Progenitor cell of endocrine pancreas (in vitro differentiated cells): ENCODE measurements at places on chromosomes 12 and 14.

DNA sequence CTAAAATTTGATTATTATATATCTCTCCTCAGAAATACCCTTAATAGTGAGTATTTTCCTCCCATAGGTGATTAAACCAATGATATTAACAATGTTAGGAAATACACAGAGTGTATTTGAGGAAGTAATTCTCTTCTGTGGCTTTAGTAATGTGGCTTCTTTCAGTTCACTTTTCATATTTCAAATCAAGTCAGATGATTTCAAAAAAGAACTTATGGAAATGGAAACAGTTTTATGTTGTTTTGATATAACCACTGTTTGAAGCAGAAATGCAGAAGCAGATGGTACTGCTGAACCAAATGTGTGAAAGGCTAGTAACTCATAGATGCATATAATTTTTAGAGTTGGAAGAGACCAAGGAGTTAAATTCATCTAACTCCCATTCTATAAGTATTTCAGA, 1.9 kb upstream of the GPR33 start:
- H3K27me3 ChIP-seq = no peaks in the 10 kb centered on the region
- no peak overlapping the region for H3K27ac ChIP-seq
- no peaks in the 10 kb centered on the region for H3K4me1 ChIP-seq
- H3K4me3 ChIP-seq = no peak overlapping the region
- no peaks in the 10 kb centered on the region for H3K36me3 ChIP-seq

DNA sequence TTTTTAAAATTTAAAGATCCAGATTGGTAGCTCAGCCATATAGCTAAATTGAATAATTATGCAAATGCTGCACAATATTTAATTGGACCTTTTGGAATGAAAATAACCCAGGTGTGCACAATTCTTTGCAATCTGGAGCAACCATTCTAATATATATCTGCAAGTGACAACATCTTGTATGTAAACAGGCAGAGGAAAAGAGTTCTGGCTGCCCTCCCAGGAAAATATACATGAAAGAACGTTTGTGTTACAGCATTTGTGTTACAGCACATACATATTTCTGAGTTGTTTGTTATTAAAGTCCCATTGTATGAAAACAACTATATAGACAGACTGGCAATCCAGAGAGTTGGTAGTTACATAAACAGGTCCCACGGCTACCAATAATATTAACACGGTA, 377.5 kb downstream of the DIO2 start:
- DNase-seq = no peak
- no peaks in the 10 kb centered on the region for H3K36me3 ChIP-seq
- no peak overlapping the region for H3K27ac ChIP-seq
- no peaks in the 10 kb centered on the region for H3K27me3 ChIP-seq

- no peak overlapping the region for H3K4me3 ChIP-seq
- peaks cover 21% of the 10 kb centered on the region for H3K27me3 ChIP-seq
Measured at GRCh38 chr14:94890785-94891184, 120.9 kb upstream of the GSC start.

DNA sequence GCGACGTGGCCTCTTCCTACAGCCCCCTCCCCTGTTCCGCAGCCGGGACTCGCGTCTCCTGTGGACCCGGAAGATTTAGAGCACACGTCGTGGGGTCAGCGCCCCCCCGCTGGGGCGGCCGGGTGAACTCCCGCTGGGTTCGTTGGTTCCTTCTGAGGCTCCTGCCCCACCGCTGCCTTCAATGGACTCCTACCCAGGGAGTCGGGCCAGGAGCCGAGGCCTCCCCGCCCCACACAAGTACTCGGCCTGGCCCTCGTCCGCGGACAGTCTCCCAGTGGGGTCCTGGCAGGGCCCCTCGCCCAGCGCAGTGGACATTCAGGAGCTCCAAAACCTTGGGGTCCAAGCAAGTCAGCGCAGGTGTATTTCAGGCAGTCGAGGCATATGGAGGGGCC, 1.2 kb downstream of the MMP17 start:
- no peaks in the 10 kb centered on the region for H3K4me1 ChIP-seq
- no peak for DNase-seq
- peaks cover 54% of the 10 kb centered on the region for H3K27me3 ChIP-seq
- no peaks in the 10 kb centered on the region for H3K36me3 ChIP-seq
- peak overlapping the region; percentile 51 for H3K4me3 ChIP-seq

DNA sequence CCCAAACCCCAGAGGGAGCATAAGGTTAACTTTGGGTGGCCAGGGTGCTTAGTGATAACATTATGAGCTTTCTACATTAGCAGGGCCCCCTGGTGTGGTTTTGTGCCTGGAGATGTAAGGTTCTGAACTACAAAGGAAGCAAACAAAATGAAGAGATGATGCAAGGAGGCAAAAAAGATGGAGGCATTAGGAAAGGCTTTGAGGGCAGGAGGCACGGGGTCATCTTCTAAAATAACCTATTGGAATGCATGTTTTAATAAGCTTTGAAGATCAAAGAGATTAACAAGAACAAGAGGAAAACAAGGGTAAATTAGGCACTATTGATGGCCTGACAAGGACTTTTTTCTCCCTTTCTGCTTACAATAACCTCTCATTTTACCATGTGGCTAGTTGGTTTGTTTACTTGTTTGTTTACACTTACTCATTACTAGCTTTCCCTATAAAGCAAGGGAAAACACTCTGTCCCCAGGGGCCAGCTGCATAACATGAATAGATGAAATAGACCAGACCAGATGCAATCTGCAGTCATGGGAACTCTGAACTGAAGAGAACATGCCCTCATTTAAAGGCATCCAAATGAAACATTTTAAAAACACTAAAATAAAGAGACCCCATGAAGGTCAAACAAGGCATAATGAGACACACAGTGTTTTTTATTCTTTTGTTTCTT, 390.3 kb downstream of the DIO2 start:
- H3K27ac ChIP-seq = no peak overlapping the region
- peaks cover 8% of the 10 kb centered on the region for H3K4me1 ChIP-seq
- H3K27me3 ChIP-seq = no peaks in the 10 kb centered on the region
- H3K4me3 ChIP-seq = no peak overlapping the region
- peaks cover 1% of the 10 kb centered on the region for H3K36me3 ChIP-seq
- no peak for DNase-seq

DNA sequence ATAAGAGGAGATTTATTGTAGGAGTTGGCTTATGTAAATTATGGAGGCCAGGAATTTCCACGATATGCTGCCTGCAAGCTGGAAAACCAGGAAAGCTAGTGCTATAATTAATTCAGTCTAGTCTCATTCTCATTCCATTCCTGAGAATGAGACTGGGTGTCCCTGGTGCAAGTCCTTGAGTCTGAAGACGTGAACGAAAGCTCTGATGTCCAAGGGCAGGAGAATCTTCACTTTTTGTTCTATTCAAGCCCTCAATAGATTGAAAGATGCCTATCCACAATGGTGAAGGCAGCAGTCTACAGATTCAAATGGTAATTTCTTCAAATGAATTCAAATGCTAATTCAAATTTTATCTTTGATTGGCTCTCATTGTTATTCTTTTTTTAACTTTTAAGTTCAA, 851.1 kb upstream of the MGAT4C start:
- H3K4me1 ChIP-seq = no peaks in the 10 kb centered on the region
- H3K4me3 ChIP-seq = no peak overlapping the region
- H3K27me3 ChIP-seq = no peaks in the 10 kb centered on the region
- H3K36me3 ChIP-seq = no peaks in the 10 kb centered on the region
- DNase-seq = no peak

GRCh38 chr14:89214221-89214965, 202.6 kb downstream of the FOXN3 start:
- peaks cover 62% of the 10 kb centered on the region for H3K27me3 ChIP-seq
- peaks cover 3% of the 10 kb centered on the region for H3K36me3 ChIP-seq
- peaks cover 15% of the 10 kb centered on the region for H3K4me1 ChIP-seq
- peak overlapping the region; percentile 15 for H3K27ac ChIP-seq
- H3K4me3 ChIP-seq = no peak overlapping the region

GRCh38 chr14:22266683-22267082, 322.3 kb downstream of the DAD1 start:
- no peak overlapping the region for H3K27ac ChIP-seq
- H3K4me3 ChIP-seq = no peak overlapping the region
- peaks cover 11% of the 10 kb centered on the region for H3K4me1 ChIP-seq
- peaks cover 8% of the 10 kb centered on the region for H3K27me3 ChIP-seq
- DNase-seq = no peak

DNA sequence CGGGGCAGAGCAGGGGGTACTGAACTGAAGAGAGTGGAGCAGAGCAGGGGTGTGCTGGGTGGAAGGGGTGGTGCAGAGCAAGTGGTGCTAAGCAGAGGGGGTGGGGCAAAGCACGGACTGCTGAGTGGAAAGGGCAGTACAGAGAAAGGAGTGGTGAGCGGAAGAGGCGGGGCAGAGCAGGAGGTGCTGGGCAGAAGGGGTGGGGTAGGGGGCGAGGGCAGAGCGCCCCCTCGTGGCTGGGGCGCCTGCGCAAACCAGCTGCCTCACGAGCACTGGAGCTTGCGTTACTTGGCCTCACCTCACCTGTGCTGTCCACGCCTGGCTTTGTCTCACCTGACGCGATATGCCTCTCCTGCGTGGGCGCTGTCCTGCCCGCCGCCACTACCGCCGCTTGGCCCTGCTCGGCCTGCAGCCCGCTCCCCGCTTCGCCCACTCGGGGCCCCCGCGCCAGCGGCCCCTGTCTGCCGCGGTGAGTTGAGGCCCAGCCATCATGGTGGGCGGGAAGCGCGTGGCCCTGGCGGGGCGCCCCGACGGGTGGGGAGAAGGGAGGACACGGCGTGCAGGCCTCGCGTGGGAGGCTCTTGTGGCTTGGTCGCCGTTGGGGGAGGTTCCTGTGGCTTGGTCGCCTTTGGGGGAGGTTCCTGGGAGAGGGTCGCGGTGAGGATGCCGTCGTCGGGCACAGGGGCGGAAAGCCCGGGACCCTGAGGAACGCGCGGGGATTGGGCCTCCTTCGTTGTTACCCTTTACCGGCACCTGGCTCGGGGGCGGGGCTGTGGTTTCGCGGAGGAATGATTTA, at the start of gene COX8C:
COX8C (plus strand) TSS at position 257 of the 796 bp plus-strand sequence; CDS start at position 344, 87 bp downstream.
- no peak within 1 kb of the TSS for H3K27ac ChIP-seq

DNA sequence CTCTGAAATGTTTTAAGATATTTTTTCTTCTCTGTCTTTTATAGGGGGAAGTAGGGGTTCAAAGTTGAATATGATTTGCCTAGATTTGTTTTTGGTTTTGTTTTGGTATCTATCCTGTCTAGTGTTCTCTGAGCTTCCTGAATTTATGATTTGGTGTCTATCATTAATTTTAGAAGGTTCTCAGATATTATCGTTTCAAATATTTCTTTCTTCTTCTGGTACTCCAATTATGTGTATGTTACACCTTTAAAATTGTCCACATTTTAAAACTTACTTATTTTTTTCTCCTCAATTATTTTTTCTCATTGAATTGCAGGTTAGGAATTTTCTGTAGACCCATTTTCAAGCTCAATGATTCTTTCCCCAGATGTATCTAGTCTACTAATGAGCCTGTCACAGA, 13.8 kb upstream of the DCN start:
- H3K27ac ChIP-seq = no peak overlapping the region
- no peaks in the 10 kb centered on the region for H3K4me1 ChIP-seq
- no peak for DNase-seq
- no peaks in the 10 kb centered on the region for H3K27me3 ChIP-seq

DNA sequence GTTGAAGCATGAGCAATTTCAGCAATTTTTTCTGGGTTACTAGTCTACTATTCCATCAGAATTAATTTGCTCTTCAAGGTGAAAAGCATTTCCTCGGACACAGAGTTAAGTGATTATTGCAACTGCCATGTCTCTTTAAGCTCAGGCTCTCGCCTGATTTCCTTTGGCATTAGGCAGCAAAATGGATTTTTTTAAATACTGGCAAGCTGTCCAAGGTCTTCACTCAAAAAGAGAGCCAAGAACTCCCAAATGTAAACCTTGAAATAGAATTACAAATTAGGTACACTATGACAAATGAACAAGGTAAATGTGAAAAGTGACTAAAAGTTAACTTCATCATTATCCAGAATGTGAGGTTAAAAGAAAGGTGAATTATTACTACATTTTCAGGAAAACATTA, 111.9 kb downstream of the GARIN6 start:
- no peak for DNase-seq
- no peak overlapping the region for H3K4me3 ChIP-seq
- no peaks in the 10 kb centered on the region for H3K36me3 ChIP-seq
- H3K4me1 ChIP-seq = peaks cover 3% of the 10 kb centered on the region
- no peak overlapping the region for H3K27ac ChIP-seq

- H3K4me3 ChIP-seq = peak overlapping the region; percentile 84
- H3K27me3 ChIP-seq = peaks cover 67% of the 10 kb centered on the region
- no peak for DNase-seq
- H3K27ac ChIP-seq = no peak overlapping the region
Measured at GRCh38 chr12:51390457-51390856, 749 bp downstream of the GALNT6 start.

DNA sequence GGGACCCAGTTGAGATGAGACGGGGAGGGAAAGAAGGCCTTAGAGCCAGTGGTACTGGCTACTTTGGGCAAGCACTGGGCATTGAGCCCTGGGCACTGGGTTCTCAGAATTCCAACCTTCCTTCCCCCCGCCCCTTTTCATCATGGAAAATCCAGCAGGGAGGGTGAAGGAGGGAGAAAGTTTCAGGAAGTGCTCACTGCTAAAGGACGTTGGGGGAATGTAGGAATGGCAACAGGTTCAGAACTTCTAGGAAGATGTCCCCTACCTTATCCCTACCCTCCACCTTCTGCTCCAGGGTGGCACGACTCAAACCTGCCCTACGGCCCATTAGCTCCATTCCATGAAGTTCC, 4.2 kb upstream of the TNS2 start:
- peak overlapping the region; percentile 93 for H3K4me3 ChIP-seq
- H3K36me3 ChIP-seq = peaks cover 7% of the 10 kb centered on the region
- peaks cover 39% of the 10 kb centered on the region for H3K4me1 ChIP-seq
- H3K27me3 ChIP-seq = no peaks in the 10 kb centered on the region
- no peak for DNase-seq
- no peak overlapping the region for H3K27ac ChIP-seq

GRCh38 chr12:48192861-48193260, 9.4 kb downstream of the CCDC184 start:
- H3K36me3 ChIP-seq = no peaks in the 10 kb centered on the region
- H3K27ac ChIP-seq = no peak overlapping the region
- no peak for DNase-seq

DNA sequence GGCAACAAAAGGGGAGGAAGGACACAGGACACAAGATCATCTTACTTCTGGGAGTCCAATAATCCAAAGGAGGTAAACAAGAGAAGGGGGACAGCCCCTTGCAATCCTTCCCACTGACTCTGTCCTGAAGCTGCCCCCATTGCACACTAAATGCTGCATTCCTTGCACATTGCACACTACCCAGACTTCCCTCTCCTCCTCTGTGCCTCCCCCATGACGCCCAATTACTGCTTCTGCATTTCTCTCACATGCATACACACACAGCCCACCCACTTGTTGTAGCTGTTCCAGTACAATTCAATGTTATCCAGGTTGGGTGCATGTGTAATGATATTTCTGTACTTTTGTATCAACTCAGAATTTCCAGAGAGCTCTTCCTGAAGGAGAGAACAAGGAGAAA, 5.5 kb downstream of the NDRG2 start:
- H3K27me3 ChIP-seq = peaks cover 9% of the 10 kb centered on the region
- H3K4me3 ChIP-seq = no peak overlapping the region
- DNase-seq = no peak
